ENCODE measurements at places on chromosomes 1 and 21.

GRCh38 chr1:66599346-66599745 is 65.4 kb downstream of the SGIP1 start:
- no peak for DNase-seq

GRCh38 chr21:15893902-15894301 is 164.1 kb downstream of the USP25 start:
- DNase-seq, result no peak

DNA sequence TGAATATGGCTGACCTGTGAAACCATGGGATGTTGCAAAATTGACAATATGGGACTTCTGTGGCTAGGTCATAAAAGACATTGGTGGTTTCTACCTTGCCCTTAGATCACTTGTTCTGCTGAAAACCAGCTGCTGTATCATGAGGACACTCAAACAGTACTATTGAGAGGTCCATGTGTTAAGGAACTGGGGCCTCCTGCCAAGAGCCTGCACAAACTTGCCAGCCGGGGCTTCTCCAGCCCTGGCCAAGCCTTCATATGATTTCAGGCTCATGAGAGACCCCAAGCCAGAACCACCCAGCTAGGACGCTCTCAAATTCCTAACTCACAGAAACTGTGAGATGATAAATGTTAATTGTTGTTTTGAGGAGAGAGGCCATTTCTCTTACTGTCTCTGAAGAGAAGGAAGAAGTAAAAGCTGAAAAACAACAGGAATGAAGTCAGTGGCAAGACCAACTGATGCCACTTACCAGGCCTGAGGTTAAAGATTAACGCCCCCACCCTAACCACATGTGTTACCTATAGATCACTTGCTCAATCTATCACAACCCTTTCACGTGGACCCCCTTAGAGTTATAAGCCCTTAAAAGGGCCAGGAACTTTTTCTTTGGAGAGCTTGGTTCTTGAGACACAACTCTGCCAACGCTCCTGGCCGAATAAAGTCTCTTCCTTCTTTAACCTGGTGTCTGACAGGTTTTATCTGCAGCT is 3.9 kb upstream of the PITHD1 start:
- DNase-seq, result no peak

GRCh38 chr1:205680073-205680851 is at the start of gene SLC45A3:
SLC45A3 (minus strand) TSS chr1:205680509; CDS start chr1:205664656, 15,853 bp downstream.
- no peak for DNase-seq

DNA sequence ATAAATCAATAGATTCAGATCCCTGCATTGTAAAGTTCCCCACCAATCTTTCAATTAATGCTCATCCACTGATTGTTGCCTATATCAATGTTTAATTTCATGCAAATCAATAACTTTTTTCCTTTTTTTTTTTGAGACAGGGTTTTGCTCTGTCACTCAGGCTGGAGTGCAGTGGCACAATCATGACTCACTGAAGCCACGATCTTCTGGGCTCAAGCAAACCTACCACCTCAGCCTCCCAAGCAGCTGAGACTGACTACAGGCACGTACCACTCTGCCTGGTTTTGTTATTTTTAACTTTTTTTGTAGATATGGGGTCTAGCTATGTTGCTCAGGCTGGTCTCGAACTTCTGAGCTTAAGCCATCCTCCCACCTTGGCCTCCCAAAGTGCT is 25.7 kb downstream of the DIO1 start:
- DNase-seq, result no peak

Data from central memory CD8-positive, alpha-beta T cell (primary cell).